ENCODE measurements at places on chromosomes 1 and 21.

- DNase-seq = no peak
Measured at GRCh38 chr1:207428783-207429182, 25.3 kb upstream of the CR2 start.

DNA sequence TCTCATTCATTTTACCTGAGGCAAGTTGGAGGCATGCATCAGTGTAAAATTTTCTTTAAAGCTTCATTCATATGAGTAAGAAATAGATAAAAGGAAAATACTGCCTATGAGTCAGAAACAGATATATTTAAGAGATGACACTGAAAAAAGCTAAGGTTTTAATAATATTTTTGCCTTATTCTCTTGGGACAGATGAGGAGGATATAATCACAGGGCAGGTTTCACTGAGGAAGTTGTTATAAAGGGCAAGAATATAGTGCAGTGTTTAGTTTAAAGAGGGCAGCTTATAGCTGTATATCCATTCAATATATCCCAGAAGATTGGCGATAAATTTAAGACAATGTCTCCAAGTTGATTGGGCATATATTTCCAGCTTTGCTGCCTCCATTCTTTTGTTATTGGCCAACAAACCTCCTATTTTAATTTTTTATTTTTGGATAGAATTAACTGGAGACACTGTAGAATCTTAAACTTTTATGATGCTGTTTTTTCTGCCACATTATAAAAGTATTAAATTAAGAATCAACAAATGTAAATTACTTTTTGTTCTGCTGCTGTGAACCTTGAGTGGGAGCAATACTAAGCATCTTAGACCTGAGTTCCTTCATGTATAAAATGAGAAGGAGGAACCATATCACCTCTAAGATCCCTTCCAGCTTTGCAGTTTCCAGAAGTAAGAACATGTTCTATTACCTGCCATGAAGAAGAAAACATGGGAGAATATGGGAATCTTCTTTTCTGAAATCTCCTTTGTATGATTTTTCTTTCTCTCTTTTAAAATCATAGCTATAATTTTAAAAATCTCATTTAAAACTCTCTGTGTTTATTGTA lies 171.6 kb downstream of the S1PR1 start:
- no peak for DNase-seq

GRCh38 chr1:84936116-84936810 lies 43.3 kb upstream of the LPAR3 start:
- DNase-seq = no peak

DNA sequence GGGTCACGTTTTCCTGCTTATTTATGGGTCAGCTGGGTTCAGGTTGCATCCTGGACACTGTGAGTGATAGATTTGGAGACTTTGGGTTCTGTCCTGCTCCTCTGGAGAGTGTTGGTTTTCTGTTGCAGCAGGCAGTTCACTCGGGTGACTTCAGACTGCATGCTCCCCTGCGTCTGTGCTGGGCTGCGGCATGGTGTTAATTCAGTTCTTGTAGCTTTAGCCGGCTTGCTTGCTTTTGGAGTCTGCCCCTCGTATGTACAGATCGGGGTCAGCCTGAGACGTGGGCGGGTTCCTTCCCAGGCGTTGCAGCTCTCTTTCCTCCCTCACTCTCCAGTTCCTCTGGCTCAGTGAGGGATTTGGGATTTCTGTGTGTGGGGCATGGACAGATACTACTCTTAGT lies 38.0 kb downstream of the PCNT start:
- no peak for DNase-seq

DNA sequence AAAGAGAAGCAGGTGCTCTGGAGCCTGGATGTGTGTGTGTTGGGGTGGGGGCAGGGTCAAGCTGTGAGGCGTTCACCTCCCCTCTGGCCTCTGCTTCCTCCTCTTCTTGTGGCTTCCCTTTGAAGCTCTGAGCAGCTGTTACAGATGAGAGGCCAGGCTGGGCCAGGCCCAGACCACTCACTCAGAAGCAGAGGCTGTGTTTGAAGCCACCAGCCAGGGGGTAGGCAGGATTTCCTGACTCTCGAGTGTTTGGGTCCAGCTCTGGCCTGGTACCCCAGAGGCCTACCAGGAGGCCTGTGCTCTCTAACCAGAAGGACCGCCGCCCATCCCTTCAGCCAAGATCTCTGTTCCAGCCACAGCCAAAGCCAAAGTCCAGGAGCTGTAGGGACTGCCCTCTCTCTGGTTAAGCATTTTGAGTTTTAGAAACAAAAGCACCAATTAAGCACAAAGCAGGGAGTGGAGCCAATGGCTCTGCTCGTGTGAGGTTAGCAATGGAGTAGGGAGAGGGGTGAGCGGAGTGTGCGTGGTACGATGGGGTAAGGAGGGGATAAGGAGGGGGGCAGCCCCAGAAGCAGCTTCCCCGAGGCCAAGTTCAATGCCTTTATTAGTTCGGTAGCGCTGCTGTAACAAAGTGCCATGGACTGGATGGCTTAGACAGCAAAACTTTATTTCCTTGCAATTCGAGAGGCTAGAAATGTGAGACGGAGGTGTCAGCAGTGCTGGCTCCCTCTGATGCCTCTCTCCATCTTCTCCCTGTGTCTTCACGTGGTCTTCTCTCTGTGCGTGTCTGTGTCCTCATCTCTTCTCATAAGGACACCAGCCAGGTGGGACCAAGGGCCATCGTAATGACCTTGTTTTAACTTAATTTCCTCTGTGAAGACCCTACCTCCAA lies 20.5 kb downstream of the RCSD1 start:
- DNase-seq = no peak

- DNase-seq = no peak
Measured at GRCh38 chr1:91846007-91846638, 39.8 kb downstream of the TGFBR3 start.

GRCh38 chr1:40951943-40952743 lies 27.4 kb upstream of the CTPS1 start:
- peak; percentile 66 for DNase-seq

DNA sequence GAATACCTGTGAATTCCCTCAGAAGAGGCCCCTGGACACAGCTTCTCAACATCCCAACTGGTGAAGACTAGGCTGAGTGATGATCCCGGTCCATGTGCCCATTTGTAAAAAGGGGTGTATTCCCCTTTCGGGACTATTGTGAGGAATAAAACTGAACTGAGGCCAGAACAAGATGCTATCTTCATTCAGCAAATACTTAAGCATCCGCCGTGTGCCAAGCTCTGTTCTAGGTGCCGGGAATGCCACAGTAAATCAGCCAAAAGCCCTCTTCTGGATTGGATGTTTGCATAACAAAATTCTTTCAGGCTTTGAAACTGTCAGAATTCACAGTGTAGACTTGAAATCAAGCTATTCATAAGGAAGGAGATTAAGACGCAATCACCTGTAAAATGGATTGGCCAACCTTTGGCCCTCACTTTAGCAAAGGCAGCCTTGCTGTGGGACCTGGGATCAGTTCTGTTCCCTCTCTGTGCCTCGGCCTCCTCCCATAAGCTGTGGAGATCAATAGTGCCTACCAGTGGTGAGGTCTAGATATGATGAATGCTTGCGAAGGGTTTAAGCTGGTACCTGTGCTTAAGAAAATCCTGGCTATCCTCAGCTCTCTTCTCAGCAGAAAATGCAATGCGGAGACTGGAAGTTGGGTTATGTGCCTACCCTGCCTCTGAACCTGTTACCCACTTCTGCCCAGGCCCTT lies 1.8 kb downstream of the ALPL start:
- DNase-seq = no peak

DNA sequence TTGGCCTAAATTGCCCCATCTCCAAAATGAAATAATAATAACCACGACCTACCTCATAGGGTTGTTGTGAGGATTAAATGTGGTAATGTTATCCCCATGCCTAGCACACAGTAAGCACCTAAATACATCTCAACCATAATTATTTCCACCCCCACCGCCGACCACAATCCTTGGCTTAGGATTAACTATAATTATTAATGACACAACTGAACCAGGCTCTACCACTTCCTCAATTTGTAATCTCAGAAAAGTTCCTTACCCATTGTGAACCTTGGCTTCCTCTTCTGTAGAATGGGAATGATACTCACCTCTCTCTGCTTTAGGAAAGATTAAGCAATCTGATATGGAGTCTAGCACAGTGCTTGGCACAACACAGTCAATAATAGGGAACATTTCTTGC lies 44.3 kb upstream of the TACSTD2 start:
- DNase-seq = no peak

- no peak for DNase-seq
Measured at GRCh38 chr1:201122321-201122957, 4.5 kb downstream of the ASCL5 start.

DNA sequence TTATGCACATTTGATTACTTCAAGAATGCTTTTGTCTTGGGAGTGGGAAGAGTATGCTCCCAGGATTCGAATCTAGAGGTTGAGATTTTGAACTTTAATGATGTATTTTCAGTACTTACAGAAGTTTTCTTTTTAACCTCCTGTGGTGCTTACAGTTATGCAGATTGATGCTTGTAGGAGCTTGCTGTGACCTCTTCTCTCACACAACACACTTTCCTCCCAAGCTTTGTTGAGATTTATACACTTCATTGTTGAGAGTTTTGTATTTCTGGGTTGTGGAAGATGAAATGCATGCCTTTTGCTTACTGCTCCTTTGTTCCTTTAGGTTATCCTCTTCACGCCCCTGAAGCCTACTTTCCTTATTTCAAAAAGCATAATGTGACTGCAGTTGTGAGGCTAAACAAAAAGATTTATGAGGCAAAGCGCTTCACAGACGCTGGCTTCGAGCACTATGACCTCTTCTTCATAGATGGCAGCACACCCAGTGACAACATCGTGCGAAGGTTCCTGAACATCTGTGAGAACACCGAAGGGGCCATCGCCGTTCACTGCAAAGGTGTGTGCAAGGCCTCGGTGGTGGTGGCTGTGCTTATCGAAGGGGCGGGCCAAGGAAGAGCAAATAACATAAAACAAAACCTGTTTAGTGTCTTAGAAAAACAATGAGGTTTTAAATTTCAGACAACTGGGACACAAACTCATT lies 75.5 kb upstream of the GPR88 start:
- DNase-seq = no peak

DNA sequence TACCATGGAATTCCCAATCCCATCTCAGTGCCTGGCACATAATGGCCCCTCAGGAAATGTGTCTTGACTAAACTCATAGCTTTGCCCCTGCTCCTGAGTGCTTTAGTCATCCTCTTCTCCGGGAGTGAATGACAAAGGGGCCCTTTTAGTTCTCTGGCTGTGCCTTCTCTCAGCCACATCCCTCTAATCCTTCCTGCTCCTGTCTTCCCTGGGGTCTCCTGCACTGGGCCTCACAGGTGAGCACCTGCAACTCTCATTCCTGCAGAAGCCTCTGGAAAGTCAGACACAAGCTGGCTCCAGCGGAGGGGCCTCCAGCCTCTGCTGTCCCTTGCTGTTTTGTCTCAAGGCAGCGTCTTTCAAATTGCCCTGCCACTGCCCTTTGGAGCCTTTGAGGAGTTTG lies 14.0 kb upstream of the ETV3L start:
- DNase-seq = no peak

DNA sequence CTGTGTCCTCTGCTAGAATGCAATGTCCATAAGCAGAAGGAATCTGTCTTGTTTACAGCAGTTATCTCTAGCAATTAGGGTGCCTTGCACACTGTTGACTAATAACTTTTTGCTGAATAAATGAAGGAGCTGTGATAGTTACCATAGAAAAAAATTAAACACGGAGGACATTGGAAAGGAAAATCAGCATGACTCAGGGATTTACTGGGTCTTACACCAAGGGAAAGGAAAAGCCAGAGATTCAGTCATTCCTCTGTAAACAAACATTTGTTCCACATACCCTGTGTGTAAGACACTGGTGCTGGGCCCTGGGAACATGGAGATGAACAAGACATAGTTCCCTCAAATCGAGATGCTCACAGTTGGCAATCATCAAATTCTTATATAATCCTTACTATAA lies 183.3 kb downstream of the PTGER3 start:
- no peak for DNase-seq

GRCh38 chr1:26863685-26864077 lies 732 bp downstream of the SFN start:
- no peak for DNase-seq

DNA sequence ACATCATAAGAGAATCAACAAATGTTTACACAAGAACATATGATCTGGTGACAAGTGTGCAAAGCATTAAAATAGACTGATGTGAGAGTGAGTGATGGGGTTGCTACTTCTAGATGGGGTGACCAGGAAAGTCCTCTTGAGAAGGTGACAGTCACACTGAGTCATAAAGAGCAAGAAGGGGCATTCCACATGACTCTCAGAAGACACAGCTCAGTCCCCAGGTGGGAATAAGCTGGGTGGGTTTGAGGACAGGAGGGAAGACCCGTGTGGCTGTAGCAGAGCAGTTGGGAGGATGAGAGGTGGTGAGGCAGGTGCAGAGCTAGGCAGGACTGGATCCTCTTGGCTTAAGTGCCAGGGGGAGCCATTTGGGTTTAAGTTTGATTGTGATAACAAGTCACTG lies 53.1 kb downstream of the TNR start:
- no peak for DNase-seq

DNA sequence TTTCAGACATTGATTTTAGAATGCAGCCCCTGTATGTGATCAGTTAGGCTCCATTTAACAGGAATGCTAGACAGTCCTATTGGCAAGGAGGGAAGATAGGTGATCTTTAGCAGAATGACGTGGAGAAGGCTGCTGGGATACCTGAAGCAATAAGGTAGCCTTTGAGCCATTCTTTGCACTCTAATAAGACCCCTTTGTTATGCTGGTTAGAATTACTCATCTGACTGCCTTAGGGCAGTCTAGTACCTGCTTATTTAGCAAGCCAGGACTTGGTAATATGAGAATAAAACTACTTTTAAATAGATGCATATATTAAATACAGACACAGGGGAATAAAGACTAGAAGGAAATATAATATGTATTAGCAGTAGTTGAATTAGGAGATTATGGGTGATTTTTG lies 29.1 kb downstream of the NGF start:
- DNase-seq = no peak

GRCh38 chr21:38756746-38757145 lies 49.0 kb upstream of the ETS2 start:
- no peak for DNase-seq

- DNase-seq = no peak
Measured at GRCh38 chr1:220186752-220187151, 85.5 kb downstream of the RAB3GAP2 start.

- no peak for DNase-seq
Measured at GRCh38 chr1:57443004-57443403, 19.1 kb upstream of the DAB1 start.

- DNase-seq = no peak
Measured at GRCh38 chr1:108886292-108886691, 9.5 kb downstream of the GPSM2 start.

- DNase-seq = no peak
Measured at GRCh38 chr1:101728029-101728428, 268.7 kb downstream of the OLFM3 start.

DNA sequence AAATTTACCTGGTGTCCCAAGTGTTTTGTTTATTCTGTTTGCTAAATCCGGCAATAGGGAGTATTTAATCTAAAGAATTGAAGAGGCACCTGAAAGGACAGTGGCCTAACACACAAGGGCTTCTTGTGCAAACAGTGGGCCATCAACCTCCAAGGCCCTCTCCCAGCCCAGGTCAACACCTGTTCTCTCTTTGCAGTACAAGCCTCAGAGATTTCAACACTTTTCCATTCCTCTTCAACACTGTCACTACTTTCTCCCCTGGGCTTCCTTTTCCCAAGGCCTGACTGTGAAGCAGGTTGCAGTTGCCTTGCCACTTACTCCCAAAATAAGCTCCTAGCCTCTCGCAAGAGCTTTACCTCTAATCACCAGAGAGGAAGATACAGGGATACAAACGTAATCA lies 3.2 kb upstream of the SNAPIN start:
- DNase-seq = no peak

GRCh38 chr1:161012420-161012819 lies 8.5 kb downstream of the F11R start:
- DNase-seq = no peak
